ENCODE measurements at places on chromosomes 12 and 14. TPM values are rescaled to one million over a fixed set of nuclear protein-coding genes. Genes with fewer than 3 reads are reported as not detected.

DNA sequence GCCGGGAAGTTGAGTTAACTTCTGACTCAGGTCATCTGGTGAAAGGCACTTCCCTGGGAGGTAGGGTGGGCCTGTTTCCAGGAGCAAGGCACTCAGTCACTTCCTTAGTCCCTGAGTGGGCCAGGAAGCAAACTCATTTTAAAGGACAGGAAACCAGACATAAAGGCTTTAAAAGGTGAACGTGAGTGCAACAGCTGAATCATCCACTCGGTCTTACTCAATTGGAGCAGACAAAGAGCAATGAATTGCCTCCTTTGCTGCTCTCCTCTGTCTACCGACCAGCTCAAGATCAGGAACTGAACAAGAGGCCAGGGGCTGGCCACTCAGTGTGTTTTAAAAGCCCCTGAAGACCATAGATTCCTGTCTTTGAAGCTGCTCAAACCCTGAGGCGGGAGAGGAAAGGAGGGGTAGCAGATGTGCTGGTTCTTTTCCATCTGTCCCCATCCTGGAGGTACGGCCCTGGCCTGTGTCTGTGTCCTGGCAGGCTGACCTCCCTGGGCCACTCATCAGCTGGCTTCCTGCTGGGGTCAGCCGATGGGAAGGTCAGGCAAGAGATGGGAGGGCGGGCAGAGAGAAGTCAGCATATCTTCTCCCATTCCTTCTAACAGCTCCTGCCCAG, 148.9 kb downstream of the PPM1H start:
- H3K36me3 ChIP-seq, result no peaks in the 10 kb centered on the region
- DNase-seq, result no peak
- H3K4me1 ChIP-seq, result no peaks in the 10 kb centered on the region
- no peaks in the 10 kb centered on the region for H3K27me3 ChIP-seq

- H3K4me3 ChIP-seq, result no peak overlapping the region
- no peaks in the 10 kb centered on the region for H3K36me3 ChIP-seq
- peaks cover 24% of the 10 kb centered on the region for H3K27me3 ChIP-seq
- H3K27ac ChIP-seq, result no peak overlapping the region
- H3K4me1 ChIP-seq, result no peaks in the 10 kb centered on the region
- no peak for DNase-seq
Observed at GRCh38 chr14:100728962-100729361, 2.3 kb downstream of the DLK1 start.

GRCh38 chr14:64723691-64724577, 19.7 kb downstream of the PLEKHG3 start:
- peak overlapping the region; percentile 40 for H3K27ac ChIP-seq
- DNase-seq, result peak; percentile 11
- H3K36me3 ChIP-seq, result no peaks in the 10 kb centered on the region
- H3K27me3 ChIP-seq, result no peaks in the 10 kb centered on the region
- H3K4me3 ChIP-seq, result no peak overlapping the region

GRCh38 chr12:116420227-116420880, 138.8 kb upstream of the MAP1LC3B2 start:
- DNase-seq, result no peak
- no peaks in the 10 kb centered on the region for H3K36me3 ChIP-seq
- no peaks in the 10 kb centered on the region for H3K4me1 ChIP-seq

DNA sequence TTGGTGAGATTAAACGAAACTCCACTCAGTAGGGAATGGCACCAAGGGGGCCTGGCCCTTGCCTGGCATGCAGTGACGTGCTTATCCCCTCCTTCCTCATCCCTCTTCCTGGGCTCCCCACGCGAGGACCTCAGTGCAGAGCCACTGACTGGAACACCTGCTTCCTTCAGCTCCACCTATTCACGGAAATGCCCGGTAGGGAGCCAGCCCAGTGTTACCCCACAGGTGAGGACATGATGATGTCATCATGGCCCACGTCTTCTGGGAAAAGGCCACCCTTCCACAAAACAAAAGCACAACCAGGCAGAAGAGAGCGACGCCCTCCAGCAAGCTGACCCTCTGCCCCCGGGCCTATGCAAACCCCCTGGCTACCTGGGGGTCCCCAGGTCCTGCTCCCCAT, 42.1 kb downstream of the CCDC85C start:
- no peaks in the 10 kb centered on the region for H3K27me3 ChIP-seq
- H3K27ac ChIP-seq, result no peak overlapping the region
- H3K4me3 ChIP-seq, result no peak overlapping the region
- peaks cover 32% of the 10 kb centered on the region for H3K4me1 ChIP-seq

GRCh38 chr12:56337753-56338251, 882 bp upstream of the IL23A start:
- H3K4me1 ChIP-seq, result peaks cover 12% of the 10 kb centered on the region
- no peak overlapping the region for H3K4me3 ChIP-seq
- peaks cover 7% of the 10 kb centered on the region for H3K36me3 ChIP-seq

DNA sequence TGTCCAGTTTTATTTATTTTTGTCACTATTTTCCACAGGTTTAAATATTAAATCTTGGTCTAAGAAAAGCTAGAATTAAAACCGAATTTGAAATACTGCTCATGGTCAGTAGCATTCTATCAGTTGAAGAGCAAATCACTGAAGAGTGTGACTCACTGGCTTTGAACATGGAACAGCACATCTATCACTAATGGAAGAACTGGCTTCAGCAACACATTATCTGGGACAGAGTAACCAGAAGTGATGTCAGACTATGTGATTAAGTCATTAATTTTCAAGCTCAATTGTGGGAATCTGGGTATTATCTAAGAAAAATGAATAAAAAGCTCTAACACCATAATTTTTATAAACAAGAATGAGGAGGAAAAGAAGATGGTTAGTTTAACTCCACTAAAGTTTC, 527.5 kb downstream of the TMTC2 start:
- no peaks in the 10 kb centered on the region for H3K4me1 ChIP-seq
- no peak for DNase-seq
- H3K4me3 ChIP-seq, result no peak overlapping the region
- no peaks in the 10 kb centered on the region for H3K36me3 ChIP-seq

DNA sequence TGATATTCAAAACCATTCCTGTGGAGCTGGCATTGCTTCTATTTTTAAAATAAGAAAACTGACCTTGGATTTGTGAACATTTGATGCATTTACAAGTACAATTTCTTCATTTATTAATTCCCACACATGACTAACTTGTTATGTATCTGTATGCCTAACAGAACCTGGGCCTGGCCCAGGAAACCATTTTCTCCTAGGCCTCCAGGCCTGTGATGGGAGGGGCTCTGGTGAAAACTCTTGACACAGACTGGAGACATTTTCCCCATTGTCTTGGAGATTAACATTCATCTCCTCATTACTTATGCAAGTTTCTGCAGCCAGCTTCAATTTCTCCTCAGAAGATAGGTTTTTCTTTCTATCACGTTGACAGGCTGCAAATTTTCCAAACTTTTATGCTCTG, 42.0 kb downstream of the GLIPR1L2 start:
- H3K27ac ChIP-seq, result no peak overlapping the region
- DNase-seq, result no peak
- H3K36me3 ChIP-seq, result no peaks in the 10 kb centered on the region
- no peaks in the 10 kb centered on the region for H3K27me3 ChIP-seq

GRCh38 chr14:101101456-101102056, 198.0 kb upstream of the RTL1 start:
- no peaks in the 10 kb centered on the region for H3K27me3 ChIP-seq
- no peak overlapping the region for H3K27ac ChIP-seq
- no peaks in the 10 kb centered on the region for H3K4me1 ChIP-seq
- no peaks in the 10 kb centered on the region for H3K36me3 ChIP-seq
- no peak for DNase-seq

DNA sequence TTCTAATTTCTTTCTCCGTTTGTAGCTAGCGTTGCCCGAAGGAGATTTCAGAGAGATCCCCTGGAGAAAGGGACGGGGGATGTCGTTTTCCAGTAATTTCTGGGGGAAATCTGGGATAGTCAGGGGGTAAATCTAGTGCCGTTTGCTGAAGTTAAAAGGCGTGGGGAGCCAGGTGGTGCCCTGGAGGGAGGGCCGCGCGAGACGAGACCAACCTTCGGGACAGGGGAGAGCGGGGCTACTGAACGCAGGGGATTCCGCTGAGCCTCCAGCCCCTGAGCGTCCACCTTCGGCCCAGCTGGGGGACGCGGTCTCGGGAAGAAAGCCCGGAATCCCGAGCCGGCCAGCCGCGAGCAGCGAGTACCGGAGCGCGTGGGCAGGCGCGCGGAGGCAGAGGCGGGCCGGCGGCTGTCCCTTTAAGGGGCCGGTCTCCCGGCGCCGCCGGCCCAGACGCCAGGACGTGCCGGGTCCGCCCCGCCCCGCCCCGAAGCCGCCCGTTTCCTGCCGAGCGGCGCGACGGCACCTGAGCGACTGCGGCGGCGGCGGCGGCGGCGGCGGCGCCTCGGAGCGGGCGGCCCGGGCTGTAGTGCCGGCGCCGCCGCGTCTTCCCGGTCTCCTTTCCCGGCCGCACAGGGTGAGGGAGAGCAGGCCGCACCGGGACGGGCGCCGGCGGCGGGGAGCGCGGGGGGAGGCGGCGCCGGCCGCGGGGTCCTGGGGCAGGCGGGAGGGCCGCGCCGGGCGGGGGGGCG, at the start of gene KTN1:
Gene KTN1, plus strand, starts transcription at position 484 of the 746 bp plus-strand sequence. CDS start 31,842 bp downstream, outside the sequence.
- H3K36me3 ChIP-seq, result no peaks in the 10 kb centered on the region
- peaks cover 45% of the 10 kb centered on the region for H3K4me1 ChIP-seq
- peak; percentile 78 for DNase-seq
- H3K27ac ChIP-seq, result peak within 1 kb of the TSS; percentile 98
- no peaks in the 10 kb centered on the region for H3K27me3 ChIP-seq
- peak within 1 kb of the TSS; percentile 97 for H3K4me3 ChIP-seq

The SLC7A8 gene
- total RNA-seq, result 34.5 TPM

The CD9 gene
- 50.6 TPM for total RNA-seq

The DEPDC4 gene
- total RNA-seq, result not detected

The GRIN2B gene
- not detected for total RNA-seq

The CD27 gene
- not detected for total RNA-seq

The ASCL1 gene
- total RNA-seq, result not detected

The CCDC38 gene
- total RNA-seq, result not detected

The BICDL1 gene
- total RNA-seq, result 1.4 TPM

All from gastrocnemius medialis (tissue), 4 donors.